HFFc6 (cell line): ENCODE measurements at places on chromosomes 7 and 10. TPM values are rescaled to one million over a fixed set of nuclear protein-coding genes. Genes with fewer than 3 reads are reported as not detected.

GRCh38 chr7:156764016-156764669 is 123.6 kb downstream of the RNF32 start:
- DNase-seq: peak; percentile 52
- no peaks in the 10 kb centered on the region for H3K27me3 ChIP-seq
- no peak overlapping the region for H3K27ac ChIP-seq
- H3K4me1 ChIP-seq: peaks cover 7% of the 10 kb centered on the region

DNA sequence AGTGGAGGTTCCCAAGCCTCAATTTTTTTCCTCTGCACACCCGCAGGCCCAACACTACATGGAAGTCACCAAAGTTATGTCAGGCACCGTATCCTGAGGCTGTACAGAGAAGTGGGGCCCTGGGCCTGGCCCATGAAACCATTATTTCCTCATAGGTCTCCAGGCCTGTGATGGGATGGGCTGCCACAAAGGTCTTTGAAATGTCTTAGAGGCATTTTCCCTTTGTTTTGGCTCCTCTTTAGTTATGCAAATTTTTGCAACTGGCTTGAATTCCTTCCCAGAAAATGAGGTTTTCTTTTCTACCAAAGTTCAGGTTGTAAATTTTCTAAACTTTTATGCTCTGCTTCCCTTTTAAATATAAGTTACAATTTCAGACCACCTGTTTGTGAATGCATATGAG is 365.2 kb downstream of the HGF start:
- peaks cover 14% of the 10 kb centered on the region for H3K36me3 ChIP-seq
- no peak overlapping the region for H3K27ac ChIP-seq
- DNase-seq: no peak
- no peak overlapping the region for H3K4me3 ChIP-seq

DNA sequence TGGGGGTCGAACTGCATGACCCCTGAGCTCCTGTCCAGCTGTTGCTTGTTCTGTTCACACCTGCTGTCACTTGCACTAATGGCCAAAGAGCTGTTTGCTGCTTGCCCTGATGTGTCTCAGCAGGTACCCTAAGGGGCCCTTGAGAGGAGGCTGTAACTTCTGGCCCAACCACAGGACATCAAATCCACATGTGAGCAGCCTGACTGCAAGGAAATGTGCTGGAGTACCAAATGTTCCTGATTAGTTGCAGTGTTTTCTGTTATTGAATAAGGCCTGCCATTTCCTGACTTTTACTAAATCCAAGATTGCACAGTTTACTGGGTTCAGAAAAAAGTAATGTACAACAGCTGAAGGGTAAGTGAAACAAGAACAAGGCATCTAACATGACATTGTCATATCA is 91.7 kb upstream of the IL6 start:
- H3K27me3 ChIP-seq: no peaks in the 10 kb centered on the region
- no peak overlapping the region for H3K4me3 ChIP-seq
- no peaks in the 10 kb centered on the region for H3K36me3 ChIP-seq
- H3K4me1 ChIP-seq: peaks cover 28% of the 10 kb centered on the region
- no peak for DNase-seq
- H3K27ac ChIP-seq: no peak overlapping the region

The AKR1D1 gene
- 0.17 to 0.21 TPM in 2 of 3 replicates, not detected in the other for total RNA-seq

DNA sequence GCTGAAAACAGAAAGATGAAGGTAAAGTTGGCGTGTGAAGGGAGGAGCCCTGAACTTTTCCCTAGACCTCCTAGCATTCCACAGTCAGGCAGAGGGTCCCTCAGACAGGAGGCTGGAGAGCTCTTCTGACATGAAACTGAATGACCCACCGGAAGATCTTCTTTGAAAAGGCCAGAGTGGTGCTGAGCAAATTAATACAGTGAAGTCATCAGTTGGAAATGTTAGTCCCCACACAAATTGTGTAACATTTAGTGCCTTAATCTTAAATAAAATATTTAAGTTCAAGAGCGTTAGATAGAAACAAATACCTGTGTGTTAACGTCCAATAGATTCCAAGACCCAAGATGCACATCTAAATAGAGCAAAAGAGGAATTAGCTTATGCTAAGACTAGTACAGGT is 49.0 kb upstream of the WNT16 start:
- no peak for DNase-seq
- H3K27me3 ChIP-seq: no peaks in the 10 kb centered on the region
- peaks cover 49% of the 10 kb centered on the region for H3K4me1 ChIP-seq

The DMBT1 gene
- total RNA-seq: 0.02 to 0.12 TPM in 2 of 3 replicates, not detected in the other

The NFE2L3 gene
- total RNA-seq: 2.5 to 8.2 TPM (median 6.2 TPM) in 3 replicates

GRCh38 chr7:87267239-87267900 is 47.8 kb upstream of the TMEM243 start:
- H3K27ac ChIP-seq: no peak overlapping the region
- H3K4me1 ChIP-seq: no peaks in the 10 kb centered on the region
- H3K4me3 ChIP-seq: no peak overlapping the region
- no peaks in the 10 kb centered on the region for H3K27me3 ChIP-seq
- no peak for DNase-seq

The ASZ1 gene
- not detected in 2 replicates for total RNA-seq

The TSPAN12 gene
- total RNA-seq: 0.34 to 0.75 TPM (median 0.47 TPM) in 3 replicates

GRCh38 chr7:31410265-31410664 is 69.7 kb upstream of the NEUROD6 start:
- H3K36me3 ChIP-seq: no peaks in the 10 kb centered on the region
- H3K27me3 ChIP-seq: no peaks in the 10 kb centered on the region; the same call in 1 of the 2 replicates
- DNase-seq: no peak
- H3K4me1 ChIP-seq: no peaks in the 10 kb centered on the region
- H3K27ac ChIP-seq: no peak overlapping the region
- H3K4me3 ChIP-seq: no peak overlapping the region

- H3K4me3 ChIP-seq: no peak overlapping the region
- H3K36me3 ChIP-seq: no peaks in the 10 kb centered on the region
- no peak for DNase-seq
- no peak overlapping the region for H3K27ac ChIP-seq
- H3K4me1 ChIP-seq: no peaks in the 10 kb centered on the region
Observed at GRCh38 chr7:103059471-103059870, 15.1 kb downstream of the FBXL13 start.

DNA sequence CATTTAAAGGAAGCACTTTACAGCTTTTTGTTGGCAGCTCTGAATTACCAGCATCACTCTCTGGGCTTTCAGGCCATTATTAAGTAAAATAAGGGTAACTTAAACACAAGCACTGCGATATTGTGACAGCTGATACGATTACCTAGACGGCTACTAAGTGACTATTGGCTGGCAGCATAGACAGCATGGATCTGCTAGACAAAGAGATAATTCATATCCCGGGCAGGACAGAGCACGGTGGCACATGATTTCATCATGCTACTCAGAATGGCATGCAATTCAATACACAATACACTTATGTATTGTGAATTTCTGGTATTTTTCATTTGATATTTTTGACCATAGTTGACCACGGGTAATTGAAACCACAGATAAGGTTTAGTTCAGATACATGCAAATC is 522.0 kb upstream of the LRRN3 start:
- H3K27me3 ChIP-seq: peaks cover 2% of the 10 kb centered on the region; the same call in 1 of the 2 replicates
- DNase-seq: no peak
- H3K27ac ChIP-seq: peak overlapping the region; percentile 74; the same call in 1 of the 2 replicates
- H3K4me1 ChIP-seq: peaks cover 36% of the 10 kb centered on the region

DNA sequence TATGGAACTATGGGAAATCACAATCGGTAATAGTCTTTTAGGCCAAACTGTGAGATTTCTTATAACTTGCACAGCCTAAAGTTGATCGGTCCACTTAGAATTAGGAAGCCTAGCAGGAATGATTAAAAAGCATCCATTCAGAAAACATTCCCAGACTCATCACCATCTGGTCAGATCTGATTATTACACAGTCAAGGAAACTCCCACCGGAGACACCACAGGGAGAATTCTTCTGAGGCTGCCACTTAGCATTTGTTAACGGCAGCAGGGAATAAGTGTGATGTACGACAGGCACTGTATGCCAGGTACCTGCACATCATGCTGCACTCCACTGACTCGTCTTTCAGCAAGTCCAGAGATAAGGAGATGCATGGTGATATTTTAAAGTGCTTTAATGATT is 227.6 kb upstream of the STEAP1 start:
- H3K36me3 ChIP-seq: no peaks in the 10 kb centered on the region
- no peak overlapping the region for H3K4me3 ChIP-seq
- no peaks in the 10 kb centered on the region for H3K27me3 ChIP-seq
- no peaks in the 10 kb centered on the region for H3K4me1 ChIP-seq

GRCh38 chr10:49310460-49310859 is 11.5 kb downstream of the C10orf71 start:
- DNase-seq: no peak
- H3K27ac ChIP-seq: no peak overlapping the region
- peaks cover 34% of the 10 kb centered on the region for H3K27me3 ChIP-seq

GRCh38 chr10:35133586-35133985 is 6.9 kb downstream of the CREM start:
- no peak overlapping the region for H3K4me3 ChIP-seq
- no peak overlapping the region for H3K27ac ChIP-seq
- H3K27me3 ChIP-seq: peaks cover 2% of the 10 kb centered on the region; the same call in 1 of the 2 replicates
- no peak for DNase-seq
- peaks cover 45% of the 10 kb centered on the region for H3K4me1 ChIP-seq

The SPDYE11 gene
- total RNA-seq: not detected in 2 replicates

The POLR2J gene
- 58.3 to 63.0 TPM (median 61.8 TPM) in 3 replicates for total RNA-seq

The SPDYE1 gene
- not detected in 3 replicates for total RNA-seq

The IL2RA gene
- total RNA-seq: not detected in 3 replicates

The EBLN1 gene
- total RNA-seq: not detected in 2 replicates

DNA sequence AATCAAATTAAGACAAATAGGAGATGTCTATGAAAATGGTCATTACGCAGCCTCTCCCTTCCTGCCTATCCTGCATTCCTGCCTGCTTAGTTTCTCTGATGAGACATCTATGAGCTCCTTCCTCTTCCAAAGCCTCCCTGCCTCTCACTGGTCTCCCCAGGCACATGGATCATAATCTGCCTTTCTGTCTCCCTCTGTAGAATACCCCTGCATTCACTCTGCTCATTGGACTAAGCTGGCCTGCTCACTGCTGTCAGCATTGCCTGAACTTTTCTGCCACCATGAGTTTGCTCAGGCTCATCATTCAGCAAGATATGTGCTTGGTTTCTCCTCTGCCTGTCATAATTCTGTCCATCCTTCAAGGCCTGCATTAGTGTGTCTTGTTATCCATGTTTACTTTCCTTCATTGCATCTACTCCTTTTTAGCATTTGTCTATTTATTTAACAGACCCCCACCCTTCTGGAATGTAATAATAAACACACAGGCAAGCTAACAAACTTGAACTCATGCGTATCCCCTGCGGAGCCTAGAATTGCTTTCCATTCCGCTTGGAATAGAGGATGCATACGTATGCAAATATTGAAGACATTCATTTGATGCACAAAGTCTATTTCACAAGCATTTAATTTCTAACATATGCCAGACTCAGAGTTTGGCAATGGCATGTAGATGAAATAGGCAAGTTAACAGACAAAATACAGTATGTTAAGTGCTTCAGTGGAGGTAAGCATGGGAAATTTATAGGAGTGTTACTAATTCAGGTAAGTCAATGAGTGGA is 88.3 kb downstream of the PTPRZ1 start:
- peaks cover 55% of the 10 kb centered on the region for H3K4me1 ChIP-seq
- H3K36me3 ChIP-seq: no peaks in the 10 kb centered on the region
- peak overlapping the region; percentile 79 for H3K27ac ChIP-seq
- peak overlapping the region; percentile 72 for H3K4me3 ChIP-seq

- DNase-seq: peak; percentile 96
- no peaks in the 10 kb centered on the region for H3K36me3 ChIP-seq
Observed at GRCh38 chr10:126062131-126063032, 166.0 kb downstream of the FANK1 start.

GRCh38 chr10:5943536-5943935 is 33.8 kb downstream of the IL15RA start:
- no peak for DNase-seq
- peaks cover 41% of the 10 kb centered on the region for H3K4me1 ChIP-seq
- H3K36me3 ChIP-seq: 0 out of 2 replicates have a peak, but pooled peaks cover under 1% of the 10 kb centered on the region
- peaks cover 2% of the 10 kb centered on the region for H3K27me3 ChIP-seq
- peak overlapping the region; percentile 100 for H3K27ac ChIP-seq

GRCh38 chr7:115682507-115682906 is 348.1 kb downstream of the TFEC start:
- H3K4me1 ChIP-seq: peaks cover 33% of the 10 kb centered on the region
- no peak for DNase-seq
- H3K4me3 ChIP-seq: no peak overlapping the region

The FAM20C gene
- total RNA-seq: 21.9 to 31.1 TPM (median 24.2 TPM) in 3 replicates

GRCh38 chr10:71486484-71487114 is 89.9 kb downstream of the CDH23 start:
- peaks cover 39% of the 10 kb centered on the region for H3K27me3 ChIP-seq
- H3K4me1 ChIP-seq: no peaks in the 10 kb centered on the region
- H3K4me3 ChIP-seq: no peak overlapping the region
- no peak overlapping the region for H3K27ac ChIP-seq
- no peaks in the 10 kb centered on the region for H3K36me3 ChIP-seq

DNA sequence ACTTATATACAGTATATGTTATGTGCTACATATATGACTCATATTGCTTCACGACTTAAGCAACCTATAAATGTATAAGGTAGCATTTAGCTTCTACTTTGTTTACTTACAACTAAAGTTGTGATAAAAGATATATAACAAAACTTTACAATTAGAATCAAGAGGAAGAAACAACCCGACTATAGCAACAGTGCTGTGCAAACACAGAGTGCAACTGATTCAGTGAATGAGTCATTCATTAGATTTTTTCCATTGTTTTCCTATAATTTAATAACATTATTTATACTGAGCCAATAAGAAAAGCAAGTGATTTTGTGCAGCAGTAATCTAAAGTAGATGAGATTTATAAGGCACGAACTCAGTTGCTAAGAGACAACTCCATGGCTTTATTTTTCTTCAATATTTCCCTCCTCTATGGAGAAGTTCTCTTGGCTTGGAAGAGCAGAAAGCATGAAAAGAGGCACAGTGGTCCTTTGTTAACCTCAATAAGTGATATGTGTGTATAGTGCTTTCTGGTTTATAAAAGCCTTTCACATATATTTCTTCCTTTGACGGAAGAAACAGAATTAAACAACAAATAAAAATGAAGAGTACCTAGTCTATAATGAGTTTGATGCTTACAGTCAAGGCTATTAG is 19.8 kb downstream of the CEP41 start:
- no peak overlapping the region for H3K27ac ChIP-seq
- no peak overlapping the region for H3K4me3 ChIP-seq
- no peaks in the 10 kb centered on the region for H3K27me3 ChIP-seq
- H3K36me3 ChIP-seq: no peaks in the 10 kb centered on the region
- H3K4me1 ChIP-seq: no peaks in the 10 kb centered on the region

DNA sequence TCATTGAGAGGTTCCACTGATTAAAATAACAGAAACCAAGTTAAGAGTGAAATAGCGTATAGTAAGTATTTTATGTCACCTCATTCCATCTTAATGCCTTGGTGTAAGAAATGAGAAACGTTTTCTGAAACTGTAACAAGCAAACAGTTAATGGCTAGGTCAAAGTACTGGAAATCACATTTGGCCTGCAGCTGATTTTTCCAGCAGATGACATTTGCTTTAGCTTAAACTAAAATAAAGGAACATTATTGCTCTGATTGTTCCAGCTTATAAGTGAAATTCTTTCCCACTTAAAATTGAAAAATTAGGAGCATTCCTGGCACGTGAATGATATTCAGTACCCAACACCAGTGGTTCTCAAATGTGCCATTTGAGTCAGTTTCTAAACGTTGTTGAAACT is 213.6 kb upstream of the DPP6 start:
- H3K4me3 ChIP-seq: no peak overlapping the region
- H3K27me3 ChIP-seq: no peaks in the 10 kb centered on the region
- no peak for DNase-seq
- H3K27ac ChIP-seq: no peak overlapping the region
